Iris pigment epithelial cell (primary cell): ENCODE measurements at places on chromosomes 16 and 17.

DNA sequence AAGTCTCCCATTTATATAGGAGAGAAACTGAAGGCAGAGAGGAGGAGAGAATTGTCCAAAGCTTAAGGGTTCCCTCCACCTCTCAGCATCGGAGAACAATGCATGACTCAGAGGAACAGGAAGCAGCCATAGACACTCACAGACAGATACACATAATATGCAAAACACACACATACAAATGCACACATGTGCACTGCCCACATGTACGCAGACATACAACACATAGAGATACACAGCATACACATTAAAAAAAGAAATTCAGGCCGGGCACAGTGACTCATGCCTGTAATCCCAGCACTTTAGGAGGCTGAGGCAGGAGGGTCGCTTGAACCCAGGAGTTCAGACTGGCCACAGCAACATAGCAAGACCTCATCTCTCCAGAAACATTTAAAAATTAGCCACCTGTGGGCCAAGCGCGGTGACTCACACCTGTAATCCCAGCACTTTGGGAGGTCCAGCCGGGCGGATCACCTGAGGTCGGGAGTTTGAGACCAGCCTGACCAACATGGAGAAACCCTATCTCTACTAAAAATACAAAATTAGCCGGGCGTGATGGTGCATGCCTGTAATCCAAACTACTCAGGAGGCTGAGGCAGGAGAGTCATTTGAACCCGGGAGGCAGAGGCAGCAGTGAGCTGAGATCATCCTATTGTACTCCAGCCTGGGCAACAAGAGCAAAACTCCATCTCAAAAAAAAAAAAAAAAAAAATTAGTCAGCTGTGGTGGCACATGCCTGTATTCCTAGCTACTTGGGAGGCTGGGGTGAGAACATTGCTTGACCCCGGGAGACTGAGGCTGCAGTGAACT, 11.3 kb downstream of the ERAL1 start:
- no peak for DNase-seq

GRCh38 chr16:24671455-24671954, 57.9 kb upstream of the TNRC6A start:
- no peak for DNase-seq

GRCh38 chr17:19264681-19265080, 27.5 kb downstream of the EPN2 start:
- DNase-seq: no peak

GRCh38 chr16:11164482-11165270, 91.3 kb downstream of the SOCS1 start:
- no peak for DNase-seq

DNA sequence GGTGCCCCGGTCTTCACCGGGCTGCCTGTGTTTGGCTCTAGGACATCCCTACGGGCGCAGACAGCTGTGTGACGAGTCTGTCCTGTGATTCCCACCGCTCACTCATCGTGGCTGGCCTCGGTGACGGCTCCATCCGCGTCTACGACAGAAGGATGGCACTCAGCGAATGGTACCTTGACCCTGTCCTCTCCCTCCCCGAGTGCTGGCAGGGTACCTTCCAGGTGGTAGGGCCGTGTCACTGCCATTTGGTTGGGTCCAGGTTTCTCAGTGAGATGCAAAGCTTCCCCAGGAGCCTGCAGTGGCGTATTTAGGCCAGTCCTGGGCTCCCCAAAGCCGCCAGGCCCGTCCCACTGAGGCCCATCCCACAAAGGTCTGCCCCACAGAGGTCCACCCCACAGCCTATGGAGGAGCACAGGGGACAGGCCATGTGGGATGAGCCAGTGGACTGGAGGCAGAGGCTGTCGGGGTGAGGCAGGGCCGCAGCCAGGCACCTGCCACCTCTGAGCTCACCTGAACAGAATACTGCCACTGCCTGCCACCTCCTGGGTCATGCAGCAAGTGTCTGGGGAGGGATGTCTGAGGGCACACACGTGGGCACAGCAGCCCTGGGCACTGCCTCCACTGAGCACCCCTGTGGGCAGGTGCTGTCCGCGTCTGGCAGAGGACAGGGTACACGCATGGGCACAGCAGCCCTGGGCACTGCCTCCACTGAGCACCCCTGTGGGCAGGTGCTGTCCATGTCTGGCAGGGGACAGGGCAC, 31.4 kb upstream of the CHMP6 start:
- DNase-seq: no peak

DNA sequence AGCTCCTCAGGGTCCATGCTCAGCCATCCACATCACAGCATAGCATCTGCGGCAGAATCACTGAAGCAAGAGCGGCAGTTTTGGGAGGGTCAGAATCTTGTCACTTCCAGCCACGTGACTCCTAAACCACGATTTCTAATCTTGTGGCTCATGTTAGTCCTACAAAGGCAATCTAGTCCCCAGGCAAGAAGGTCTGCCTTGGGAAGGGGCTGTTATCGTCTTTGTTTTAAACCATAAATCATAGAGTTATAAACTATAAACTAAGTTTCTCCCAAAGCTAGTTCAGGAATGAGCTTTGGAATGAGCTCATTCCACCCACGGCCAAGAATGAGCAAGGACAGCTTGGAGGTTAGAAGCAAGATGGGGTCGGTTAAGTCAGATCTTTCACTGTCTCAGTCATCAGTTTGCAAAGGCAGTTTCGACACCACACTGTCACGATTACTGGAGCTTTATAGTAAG, 20.8 kb upstream of the DNAH17 start:
- peak; percentile 58 for DNase-seq

DNA sequence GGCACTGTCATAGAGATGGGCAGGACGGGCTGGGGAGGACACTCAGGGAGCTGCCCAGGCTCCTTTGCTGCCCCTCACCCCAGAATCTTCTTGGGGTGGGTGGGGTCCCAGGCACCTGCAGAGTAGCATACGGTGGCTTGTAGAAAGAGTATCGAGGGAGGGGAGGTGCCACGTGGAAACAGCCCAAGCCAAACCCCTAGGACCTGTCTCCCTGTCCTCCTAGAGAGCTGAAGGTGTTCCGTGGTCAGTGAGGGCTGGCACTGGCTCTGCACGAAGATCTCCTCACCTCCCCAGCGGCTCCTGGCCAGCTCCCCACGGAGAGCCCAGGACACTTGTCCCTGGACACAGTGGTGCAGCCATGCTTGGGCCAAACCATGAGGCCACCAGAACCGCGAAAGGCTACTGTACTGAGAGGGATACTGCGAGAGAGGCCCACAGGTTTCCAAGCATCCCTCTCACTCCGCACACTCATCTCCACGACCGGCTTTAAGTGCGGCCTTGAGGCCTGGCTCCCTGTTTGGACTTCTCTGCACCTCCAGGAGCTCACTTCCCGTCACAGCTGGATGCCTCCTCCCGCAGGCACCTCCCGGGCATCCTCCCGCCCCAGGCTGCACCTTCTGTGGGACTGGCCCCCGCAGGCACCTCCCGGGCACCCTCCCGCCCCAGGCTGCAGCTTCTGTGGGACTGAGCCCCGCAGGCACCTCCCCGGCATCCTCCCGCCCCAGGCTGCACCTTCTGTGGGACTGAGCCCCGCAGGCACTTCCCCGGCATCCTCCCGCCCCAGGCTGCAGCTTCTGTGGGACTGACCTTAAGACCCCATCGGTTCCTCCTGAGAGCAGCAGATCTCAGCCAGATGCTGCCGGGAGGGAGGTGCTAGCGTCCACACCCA, 2.0 kb upstream of the MAFG start:
- no peak for DNase-seq

GRCh38 chr17:65856865-65857264, 295.4 kb upstream of the AXIN2 start:
- peak; percentile 28 for DNase-seq

GRCh38 chr16:70298988-70299938, at the start of gene DDX19B:
Gene DDX19B, plus strand, starts transcription at chr16:70299186. Its CDS starts 112 bp downstream, at chr16:70299298.
- DNase-seq: peak; percentile 62

GRCh38 chr17:57548421-57549410, 196.4 kb downstream of the CCDC182 start:
- peak; percentile 51 for DNase-seq

GRCh38 chr16:2692948-2693651, 10.8 kb downstream of the KCTD5 start:
- peak; percentile 35 for DNase-seq

DNA sequence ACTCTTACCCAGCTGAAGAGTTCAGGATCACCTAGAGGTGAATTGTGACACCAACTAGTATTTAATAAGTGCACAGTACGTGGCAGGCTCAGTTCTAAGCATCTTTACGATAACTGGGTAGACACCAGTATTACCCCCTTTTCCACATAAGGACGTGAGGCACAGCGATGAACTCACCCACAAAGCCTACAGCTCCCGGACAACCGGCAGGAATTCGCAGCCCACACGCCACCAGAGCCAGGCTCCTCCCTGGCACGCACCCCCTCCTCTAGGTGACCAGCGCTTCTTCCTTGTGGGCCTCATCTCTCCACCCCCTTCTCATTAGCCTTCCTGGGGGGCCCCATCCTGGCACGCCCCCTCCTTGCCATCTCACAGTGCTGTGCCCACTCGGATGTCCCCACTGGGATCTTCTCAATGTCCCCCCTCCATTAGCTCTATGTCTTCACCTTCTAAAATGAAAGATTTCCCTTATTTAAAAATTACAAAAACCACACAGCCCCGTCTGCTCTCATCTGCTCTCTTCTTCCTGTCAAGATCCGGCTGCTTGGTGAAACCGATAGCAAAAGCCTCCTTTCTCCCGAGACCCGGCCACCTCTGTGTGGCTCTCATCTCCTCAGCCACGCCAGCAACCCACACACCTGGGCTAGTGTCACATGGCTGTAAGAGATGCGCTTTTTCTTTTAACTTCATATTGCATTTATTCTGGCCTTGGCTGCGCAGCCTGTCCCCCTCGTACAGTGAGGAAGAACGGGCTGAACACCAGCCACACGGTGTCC, 20.8 kb downstream of the IFT140 start:
- no peak for DNase-seq

GRCh38 chr17:58377093-58377601, 25.1 kb upstream of the SUPT4H1 start:
- DNase-seq: no peak

GRCh38 chr17:45101546-45101882, 30.8 kb downstream of the PLCD3 start:
- DNase-seq: no peak

GRCh38 chr16:12685806-12686205, 117.9 kb downstream of the CPPED1 start:
- no peak for DNase-seq

GRCh38 chr16:89156740-89157645, 14.6 kb upstream of the CDH15 start:
- DNase-seq: no peak

DNA sequence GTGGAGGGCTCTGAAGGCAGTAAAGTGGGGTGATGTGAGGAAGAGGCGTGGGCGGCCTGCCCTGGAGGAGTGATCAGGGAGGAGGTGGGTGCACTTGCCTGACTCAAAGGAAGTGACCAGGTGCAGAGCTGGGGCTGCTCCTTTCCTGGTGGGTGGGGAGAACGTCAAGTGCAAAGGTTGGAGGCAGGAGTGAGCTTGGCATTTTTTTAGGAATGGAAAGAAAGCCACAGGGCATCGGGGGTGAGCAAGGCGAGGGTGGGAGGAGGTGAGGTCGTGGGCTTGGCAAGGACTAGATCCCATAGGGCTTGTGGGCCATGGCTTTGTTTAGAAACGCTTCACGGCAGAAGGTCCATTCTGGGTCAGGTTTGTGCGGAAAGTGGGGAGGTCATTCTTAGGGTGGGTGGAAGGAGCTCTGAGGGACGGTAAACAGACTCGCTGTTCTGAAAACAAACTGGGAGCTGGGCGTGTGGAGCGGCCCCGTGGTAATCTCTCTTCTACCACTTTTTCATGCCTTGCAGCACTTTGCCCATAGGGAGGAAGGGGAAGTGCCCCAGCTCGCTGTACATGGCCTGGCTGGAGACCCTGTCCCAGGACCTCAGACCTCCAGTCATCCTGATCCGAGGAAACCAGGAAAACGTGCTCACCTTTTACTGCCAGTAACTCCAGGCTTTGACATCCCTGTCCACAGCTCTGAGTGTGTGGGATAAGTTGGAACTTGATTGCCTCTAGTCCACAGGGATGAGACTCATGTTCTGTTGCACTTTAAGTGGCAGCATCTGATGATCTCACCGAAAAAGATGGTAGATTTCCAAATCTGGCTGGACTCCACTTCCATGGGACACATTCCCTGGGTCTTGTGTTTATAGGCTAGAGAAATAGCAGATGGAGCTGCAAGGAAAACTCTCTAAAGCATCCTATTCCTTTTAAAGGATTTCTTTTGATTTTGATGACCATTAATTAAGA, 18.9 kb upstream of the HERPUD1 start:
- DNase-seq: peak; percentile 64

DNA sequence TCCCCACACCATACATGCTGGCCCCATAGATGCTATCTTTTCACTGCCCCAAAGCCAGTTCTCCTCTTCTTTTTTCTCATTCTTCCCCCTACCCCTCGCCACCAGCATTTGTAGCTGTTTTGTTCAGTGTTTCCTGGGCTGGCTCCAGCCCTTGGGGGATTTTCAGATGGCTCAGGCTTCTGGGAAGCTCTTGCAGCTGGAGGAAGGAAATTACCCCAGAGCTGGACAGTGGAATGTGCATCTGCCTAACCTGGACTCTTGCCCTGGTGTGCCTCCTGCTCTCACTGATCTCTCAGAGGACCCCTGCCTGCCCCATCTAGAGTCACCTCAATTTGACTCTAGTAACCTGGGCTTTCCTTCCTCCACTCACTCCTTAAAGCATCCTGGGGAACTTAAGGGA, 82.8 kb downstream of the MYH13 start:
- DNase-seq: no peak

GRCh38 chr16:11909653-11910545, 5.9 kb downstream of the GSPT1 start:
- DNase-seq: peak; percentile 57

DNA sequence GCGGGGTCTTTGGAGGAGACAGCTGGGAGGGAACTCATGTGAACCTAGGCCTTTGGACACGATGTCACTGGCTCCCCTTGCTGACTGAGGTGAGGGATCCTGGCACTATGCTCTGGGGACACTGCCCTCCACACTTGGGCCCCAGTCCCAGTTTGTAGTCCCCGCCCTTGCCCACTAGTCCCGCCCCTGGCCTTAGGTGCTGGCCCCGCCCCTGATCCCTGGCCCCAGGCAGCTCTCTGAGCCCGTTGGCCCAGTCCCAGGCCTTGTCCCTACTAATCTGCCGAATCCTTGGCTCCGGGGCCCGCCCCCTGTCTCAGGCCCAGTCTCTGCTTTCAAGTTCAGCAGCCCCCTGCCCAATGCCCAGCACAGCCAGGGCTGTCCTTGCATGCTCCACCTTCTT, 61.0 kb downstream of the SMPD3 start:
- DNase-seq: no peak

- no peak for DNase-seq
These were observed 71.4 kb downstream of the BCAS3 start for GRCh38 chr17:60749050-60749449.

- no peak for DNase-seq
These were observed 6.2 kb downstream of the ACE start for GRCh38 chr17:63483038-63483437.

GRCh38 chr16:86578611-86579267, 390 bp downstream of the FOXL1 start:
- DNase-seq: peak; percentile 79

DNA sequence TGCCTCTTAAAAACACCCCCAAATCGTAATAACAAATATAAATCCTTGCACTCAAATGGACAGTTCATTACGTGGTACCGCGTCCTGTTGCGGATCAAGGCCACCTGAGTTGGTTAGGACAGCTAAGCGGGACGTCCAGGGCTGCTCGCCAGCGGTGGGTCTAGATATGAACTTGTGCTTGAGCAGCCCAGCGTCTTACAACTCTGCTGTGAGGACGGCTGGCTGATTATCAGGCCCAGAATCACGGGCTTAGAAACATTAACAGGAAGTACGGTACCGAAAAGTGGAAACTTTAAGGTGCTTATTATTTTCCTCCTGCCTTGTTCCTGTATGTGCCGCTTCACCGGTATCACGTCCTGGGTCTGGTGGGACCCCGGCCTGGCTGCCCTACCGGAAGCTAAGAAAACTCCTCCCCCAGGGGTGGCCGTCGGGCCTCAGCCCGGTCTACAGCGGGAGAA, 832 bp upstream of the SRRM2 start:
- no peak for DNase-seq
